ENCODE measurements at places on chromosomes 1 and 21.

DNA sequence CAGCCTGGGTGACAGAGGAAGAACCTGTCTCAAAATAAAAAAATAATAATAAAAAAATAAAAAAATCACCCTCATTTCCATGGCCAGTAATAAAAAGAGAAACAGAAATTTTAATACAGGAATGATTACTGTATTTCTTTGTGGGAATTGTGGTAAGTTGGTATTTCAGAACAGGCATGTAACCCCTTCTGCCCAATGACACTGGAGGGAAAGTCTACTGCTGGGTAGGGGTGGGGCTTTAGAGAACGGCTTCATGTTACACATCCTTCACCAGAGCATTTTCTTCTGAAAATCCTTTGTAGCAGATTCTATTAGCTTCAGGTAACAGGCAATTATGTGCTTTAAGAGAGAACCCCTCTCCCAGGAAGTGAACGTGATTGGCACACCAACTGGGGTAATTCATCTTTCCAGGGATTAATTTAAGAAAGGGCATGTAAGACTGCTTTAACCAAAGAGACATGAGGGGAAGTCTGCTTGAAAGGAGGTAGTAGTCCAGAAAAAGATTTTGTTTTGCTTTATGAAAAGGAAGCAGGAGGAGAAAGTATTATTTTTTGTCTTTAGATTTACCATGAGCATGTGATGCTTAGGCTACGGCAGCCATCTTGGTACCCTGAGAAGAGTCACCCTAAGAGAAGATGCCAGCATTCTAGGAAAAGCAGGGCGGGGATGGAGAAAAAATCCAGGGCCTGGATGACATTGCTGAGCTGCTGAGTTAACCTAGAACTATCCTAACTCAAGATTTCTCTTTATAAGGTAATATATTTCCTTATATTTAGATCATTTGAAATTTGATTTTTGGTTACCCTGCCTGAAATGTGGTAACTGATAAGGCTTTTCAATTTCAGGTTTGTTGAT is 57.7 kb upstream of the DPT start:
- no peak for DNase-seq

DNA sequence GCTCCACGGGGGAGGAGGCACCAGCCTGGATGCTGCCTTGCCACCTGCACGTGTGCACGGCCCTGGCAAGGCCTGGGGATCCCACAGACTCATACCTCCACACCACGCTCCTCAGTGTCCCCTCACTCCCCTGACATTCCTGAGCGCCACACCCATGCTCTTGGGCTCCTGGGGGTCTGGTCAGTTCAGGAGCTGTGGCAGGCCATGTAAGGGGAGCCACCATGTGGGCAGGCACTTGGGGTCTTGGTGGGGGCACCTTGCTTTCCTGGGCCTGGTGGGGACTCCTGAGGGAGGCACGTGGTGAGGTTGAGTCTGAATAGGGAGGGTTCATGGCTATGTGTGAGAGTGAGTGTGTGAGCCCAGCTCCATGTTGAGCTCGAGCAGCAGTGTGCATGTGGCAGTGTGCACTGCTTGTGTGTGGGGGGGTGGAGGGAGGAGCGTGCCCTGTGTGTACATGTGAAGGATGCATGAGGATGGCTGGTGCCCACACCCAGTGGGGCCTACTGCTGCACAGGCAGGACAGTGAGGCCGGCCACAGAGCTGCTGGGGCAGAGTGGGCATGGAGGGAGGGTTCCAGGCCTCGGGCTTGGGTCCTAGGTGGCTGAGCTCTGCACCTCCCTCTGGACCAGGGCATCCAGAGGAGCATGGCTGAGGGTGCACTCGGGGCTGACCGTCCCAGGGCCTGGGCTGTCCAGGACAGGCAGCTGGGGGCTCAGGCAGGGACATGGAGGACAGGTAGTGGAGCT is 1.6 kb downstream of the GJC2 start:
- DNase-seq = no peak

- no peak for DNase-seq
These were observed 28.4 kb downstream of the WDR4 start for GRCh38 chr21:42850866-42851391.

DNA sequence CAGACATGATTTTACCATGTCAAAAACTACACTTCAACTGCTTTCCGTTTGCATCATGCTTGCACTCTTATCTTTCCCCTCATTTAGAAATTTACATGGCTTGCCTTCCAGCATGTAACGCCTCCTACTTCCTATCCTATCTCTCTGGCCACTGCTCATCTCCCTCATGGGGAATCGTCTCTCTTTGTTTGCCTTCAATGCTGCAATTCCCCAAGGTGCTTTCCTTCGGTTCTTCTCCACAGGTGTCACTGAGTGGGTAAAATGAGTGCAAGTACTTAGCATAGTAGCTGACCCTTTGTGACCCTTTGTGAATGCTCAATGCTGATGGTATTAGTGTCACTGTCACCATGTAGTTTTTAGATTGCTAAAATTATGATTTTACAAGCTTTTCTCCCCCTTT is 63.1 kb downstream of the APP start:
- no peak for DNase-seq

DNA sequence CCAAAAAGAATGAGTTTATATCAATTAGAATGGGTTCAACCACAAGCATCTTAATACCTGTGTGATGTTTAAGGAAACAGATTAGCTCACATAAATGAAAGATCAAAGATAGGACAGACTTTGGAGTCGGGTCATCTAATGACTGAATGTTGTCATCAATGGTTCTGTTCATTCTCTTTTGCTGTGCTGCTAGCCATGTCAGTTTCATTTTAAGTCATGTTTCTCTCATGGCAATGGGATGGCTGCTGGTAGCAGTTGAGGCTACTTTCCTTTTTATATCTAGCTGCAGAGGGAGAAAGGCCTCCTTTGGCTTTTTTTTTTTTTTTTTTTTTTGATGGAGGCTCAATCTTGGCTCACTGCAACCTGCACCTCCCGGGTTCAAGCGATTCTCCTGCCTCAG is 86.9 kb upstream of the SPAG17 start:
- no peak for DNase-seq

- peak; percentile 56 for DNase-seq
These were observed 101.3 kb upstream of the SLC25A33 start for GRCh38 chr1:9437961-9438430.

GRCh38 chr1:181801617-181802016 is 259.9 kb downstream of the ZNF648 start:
- no peak for DNase-seq

- DNase-seq = no peak
These were observed 50.8 kb downstream of the TOMM20 start for GRCh38 chr1:235077571-235078479.

DNA sequence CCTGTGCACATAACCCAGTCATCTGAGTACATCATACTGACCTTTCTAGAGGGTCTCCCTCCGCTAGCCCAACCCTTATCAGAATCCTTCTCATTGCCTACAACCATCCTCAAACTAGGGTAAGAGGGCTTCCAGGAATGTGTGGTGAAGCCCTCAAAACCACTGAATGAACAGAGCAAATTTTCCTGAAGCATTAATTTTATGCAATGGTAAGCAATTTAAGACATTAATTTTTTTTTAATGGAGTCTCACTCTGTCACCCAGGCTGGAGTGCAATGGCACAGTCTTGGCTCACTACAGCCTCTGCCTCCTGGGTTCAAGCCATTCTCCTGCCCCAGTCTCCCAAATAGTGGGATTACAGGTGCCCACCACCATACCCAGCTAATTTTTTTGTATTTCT is 86.1 kb upstream of the ZNF281 start:
- DNase-seq = no peak

DNA sequence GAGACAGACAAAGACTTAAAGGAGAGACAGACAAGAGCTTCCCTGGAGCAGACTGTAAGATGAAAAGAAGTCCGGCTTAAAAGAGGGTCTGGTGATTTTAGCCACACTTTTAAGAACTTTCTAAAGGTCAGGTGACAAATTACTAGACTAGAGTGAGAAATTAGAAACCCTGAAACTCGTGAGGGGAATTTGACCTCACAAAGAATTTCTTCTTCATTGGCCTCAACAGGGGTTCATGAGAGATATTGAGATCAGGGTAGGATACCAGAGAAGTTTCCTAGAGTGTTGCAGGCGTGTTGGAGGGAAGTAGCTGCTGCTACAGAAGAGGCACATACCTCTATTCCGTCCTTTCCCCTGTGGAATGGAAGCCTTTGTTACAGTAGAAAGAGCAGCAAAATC is 884.4 kb downstream of the KCNT2 start:
- DNase-seq = no peak

DNA sequence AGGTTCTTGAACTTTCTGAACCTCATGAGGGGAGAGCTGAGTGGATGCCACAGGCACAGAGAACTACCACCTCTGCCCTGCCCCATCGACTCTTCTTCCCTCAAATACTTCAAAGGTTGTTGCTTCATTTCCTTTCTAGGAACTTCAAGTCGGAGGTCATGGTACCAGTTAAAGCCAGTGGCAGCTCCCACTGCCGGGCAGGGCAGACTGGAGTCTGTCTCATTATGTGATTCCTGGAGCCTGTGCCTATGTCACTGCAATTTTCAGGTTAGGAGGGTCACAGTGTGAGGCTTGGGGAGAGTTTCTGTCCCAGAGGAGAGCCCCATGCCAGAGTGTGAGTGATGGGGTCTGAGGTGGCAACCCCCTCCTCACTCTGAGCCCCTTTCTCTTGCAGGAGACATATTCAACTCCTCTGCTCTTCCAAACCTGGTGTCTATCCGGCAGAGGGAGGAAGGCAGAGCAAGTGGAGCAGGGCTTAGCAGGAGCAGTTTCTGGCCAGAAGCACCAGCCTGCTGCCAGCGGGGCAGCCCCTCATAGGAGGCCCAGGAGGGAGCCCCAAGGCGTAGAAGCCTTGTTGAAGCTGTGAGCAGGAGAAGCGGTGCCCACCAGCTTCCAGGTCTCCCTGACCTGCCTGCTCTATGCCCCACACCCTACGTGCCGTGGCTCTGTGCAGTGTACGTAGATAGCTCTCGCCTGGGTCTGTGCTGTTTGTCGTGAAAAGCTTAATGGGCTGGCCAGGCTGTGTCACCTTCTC is 29.3 kb downstream of the CAMK1G start:
- no peak for DNase-seq

GRCh38 chr1:70896224-70896623 is 151.4 kb downstream of the PTGER3 start:
- DNase-seq = no peak

GRCh38 chr1:3355894-3356826 is 98.3 kb upstream of the ARHGEF16 start:
- DNase-seq = no peak

GRCh38 chr1:91651661-91652071 is 151.0 kb downstream of the CDC7 start:
- no peak for DNase-seq

GRCh38 chr1:202416641-202417040 is 68.1 kb downstream of the PPP1R12B start:
- no peak for DNase-seq

- DNase-seq = no peak
These were observed 18.9 kb upstream of the NID1 start for GRCh38 chr1:236083650-236084385.

DNA sequence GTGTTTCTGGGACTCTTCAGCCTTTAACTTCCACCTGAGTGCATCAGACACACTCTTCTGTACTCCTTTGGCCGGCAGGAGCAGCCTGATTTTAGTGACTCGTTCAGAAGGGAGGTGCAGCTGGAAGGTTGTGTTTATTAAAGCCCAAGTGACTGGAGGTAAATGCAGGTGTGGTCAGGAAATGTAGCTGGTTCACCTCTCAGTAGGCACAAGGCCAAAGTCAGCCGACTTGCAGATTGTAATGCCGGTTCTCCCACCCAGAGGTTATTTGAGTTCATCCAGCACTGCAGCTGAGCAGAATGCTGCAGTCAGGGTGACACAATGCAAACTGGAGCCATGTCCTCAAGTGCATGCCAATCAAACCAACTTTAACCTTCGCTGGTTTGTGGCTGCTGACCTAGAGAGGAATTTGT is 91.5 kb downstream of the SPATA46 start:
- no peak for DNase-seq

DNA sequence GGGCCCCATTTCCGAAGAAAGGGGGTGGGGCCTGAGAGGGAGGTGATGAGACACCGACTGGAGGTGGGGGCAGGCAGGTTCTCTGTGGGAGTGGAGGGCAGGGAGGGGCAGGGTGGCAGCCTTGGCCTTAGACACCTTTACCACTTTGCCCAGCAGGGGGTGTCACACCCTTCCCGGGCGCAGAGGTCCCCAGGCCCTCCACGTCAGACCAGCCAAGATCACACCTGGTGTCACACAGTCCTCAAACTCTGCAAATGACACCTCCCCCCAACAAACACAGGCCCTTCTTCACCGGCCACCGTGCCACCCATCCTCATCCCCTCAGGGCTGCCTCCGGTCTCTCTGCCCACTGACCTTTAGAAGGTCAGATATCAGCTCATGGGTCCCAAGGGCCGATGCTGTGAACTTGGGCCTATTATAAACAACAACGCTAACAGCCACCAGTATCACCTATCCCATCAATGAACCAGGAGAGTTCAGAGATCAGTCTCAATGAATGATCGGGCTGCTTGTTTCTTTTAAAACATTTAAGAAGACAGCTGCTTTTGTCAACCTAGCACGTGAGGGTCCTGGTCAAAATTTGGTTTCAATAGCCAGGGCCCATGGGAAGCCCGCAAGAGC is 103.9 kb downstream of the CASZ1 start:
- no peak for DNase-seq

- DNase-seq = no peak
These were observed 72.1 kb downstream of the GREM2 start for GRCh38 chr1:240539769-240540414.

DNA sequence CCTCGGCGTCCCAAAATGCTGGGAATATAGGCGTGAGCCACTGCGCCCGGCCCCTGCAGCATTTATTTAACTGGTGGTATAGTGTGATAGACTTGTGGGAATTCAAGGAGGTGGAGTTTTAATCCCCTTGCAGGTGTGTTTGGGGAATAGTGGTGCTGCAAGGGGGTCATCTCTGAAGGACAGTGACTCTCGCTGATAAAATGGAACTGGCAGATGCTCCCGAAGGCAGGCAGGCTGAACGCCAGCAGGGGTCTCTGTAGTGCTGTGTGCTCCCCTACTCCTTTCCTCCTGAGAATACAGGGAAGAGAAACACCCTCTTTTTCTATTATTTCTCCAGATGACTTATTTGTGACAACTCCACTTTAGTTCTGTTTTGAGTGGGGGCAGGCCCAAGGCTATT is 4.0 kb downstream of the OSCP1 start:
- DNase-seq = no peak

GRCh38 chr1:212533148-212533517 is 75.4 kb upstream of the ATF3 start:
- DNase-seq = no peak

DNA sequence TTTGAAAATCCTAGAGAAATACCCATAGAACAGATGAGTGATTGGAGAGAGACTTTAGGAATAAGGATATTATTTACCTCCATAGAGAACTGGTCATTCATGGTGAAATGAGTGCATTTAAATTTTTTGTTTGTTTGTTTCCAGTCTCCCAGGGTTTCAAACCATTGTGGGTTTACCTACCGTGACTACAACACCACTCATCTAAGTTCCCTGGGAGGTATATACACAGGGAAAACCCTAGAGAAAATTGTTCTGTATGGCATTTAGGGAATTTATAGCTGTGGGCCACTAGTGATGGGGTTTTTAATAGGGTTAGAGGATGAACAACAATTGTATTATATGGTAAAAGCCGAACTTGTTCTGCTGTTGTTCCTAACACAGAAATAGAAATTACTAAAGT is 109.2 kb downstream of the USP25 start:
- no peak for DNase-seq

Measured in caudate nucleus (tissue), 63 donors.